ENCODE measurements at places on chromosomes 2 and 18.

DNA sequence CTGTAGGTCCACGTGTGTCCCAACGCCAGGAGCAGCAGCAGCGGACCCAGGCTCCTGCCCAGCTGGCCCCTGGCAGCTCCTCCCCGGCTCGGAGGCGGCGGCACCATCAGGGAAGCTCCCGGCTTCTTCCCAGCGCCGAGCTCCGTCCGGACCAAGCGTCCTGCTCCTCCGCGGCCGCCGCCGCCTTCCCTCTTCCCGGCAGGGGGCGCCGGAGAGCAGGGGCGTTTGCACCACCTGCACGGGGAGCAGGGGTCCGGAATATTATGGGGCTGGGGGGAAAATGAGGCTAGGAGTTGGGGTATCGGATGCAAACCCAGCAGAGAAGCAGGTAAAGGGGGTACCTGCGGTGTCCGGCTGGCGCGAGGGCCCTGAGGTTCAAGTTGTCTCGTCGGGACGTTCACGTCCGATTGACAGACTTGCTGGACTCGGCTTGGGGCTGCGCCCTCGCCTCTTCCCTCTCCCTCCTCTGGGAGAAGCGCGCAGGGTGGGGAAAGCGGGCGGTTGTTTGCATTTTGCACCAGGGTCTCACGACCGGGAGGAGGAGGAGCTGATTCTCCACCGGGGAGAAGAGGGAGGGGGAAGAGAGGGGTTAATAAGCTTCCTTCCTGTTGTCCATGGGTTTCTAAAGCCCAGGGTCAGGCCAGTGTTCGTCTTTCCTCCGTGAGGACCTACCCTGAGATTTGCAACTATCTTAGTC, at the start of gene CCBE1:
CCBE1 (minus strand) TSS at position 188 of the 697 bp plus-strand sequence.
- no peak for DNase-seq

DNA sequence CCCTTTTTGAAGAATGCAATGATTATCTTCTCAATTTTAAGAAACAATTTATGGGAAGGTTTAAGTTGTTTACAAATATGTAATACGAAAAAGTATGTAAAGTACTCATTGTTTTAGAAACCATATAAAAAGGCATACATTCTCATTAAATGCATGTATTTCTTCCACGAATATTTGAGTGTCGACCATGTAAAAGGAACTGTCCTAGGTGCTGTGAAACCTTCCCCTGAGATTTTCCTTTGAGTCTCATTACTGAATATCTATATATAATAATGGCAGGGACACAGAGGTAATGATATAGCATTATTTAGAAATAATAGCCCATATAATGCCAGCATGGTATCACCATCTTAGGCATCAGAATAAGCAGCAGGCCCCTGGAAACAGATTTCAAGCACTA, 239.3 kb downstream of the ERBB4 start:
- DNase-seq: no peak

DNA sequence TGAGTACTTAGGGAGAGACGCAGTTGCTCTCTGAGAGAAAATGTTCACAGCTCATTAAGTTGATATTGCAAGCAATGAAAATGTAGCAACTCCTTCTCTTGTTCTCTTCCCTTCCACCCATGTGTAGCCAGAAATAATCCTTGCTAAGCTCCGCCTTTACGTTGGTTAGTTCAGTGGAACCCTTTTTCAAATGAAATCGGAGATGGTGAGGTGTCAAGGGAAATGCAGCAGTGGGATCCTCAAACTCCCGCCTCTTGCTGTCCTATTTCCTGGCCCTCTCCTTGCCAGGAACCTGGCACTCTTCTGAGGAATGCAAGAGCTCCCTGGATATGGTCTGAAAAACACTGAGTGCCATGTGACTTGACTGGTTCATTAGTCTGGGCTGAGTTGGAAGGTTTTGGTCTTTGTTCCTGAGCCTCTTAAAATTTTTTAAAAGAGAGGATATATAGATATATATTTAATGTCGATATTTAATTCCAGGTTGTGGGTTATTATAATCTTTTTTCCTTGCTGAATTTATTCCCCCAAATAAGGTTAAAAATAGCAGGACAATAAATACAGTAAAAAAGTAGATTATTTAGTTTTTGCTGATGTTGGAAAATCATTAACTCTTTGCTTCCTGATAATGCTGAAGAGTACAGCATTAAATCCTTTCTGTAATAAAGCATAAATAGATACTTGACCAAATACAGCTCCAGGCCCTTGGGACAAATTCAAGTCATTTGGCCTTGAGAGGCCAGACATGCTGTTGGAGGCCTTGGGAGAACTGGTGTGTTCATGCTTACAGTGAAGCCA, 116.2 kb downstream of the EML6 start:
- DNase-seq: no peak

- DNase-seq: no peak
These were observed 557.3 kb upstream of the SALL3 start for GRCh38 chr18:78422336-78422735.

- DNase-seq: no peak
These were observed 101.3 kb downstream of the PID1 start for GRCh38 chr2:229169751-229170150.

- DNase-seq: no peak
These were observed 162.3 kb downstream of the ARHGAP28 start for GRCh38 chr18:6891788-6892187.

GRCh38 chr18:58536534-58537271, 92.2 kb downstream of the ALPK2 start:
- DNase-seq: no peak

DNA sequence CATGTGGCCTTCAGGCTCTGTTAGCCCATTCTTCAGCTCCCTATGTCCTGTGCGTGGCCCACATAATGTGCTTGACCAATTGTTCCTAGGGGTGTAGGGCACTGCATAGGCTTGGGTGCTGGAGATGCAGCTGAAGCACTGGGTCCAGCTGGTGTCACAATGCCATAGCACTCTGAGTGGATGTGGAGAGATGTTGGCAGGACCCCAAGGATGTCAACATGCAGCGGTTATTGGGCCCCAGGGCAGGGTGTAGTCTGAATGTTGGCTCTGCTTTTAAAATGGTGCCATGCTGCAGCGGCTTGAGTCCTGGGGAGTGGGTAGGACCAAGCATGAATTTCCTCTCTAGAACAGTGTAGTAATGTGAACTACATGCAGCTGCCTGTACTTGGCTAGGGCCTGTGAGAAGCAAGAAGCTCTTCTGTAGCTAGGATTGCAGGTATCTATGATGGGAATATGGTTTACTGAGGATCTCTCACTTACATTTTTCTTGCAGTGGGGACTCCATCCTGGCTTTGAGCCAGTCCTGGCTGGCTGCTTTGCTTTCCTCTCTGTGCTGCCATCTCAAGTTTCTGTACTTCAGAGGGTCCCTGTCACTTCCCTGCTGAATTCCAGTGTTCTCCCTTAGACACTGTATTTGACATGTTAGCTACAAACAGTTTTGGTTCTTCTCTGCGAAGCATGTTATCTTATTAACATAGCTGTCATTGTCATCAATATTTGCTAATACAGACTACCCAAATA, 148.4 kb downstream of the CSRNP3 start:
- no peak for DNase-seq

- no peak for DNase-seq
These were observed 344.9 kb upstream of the SLC14A2 start for GRCh38 chr18:45270289-45270771.

- no peak for DNase-seq
These were observed 18.5 kb downstream of the PMAIP1 start for GRCh38 chr18:59918320-59918755.

GRCh38 chr18:74081966-74082741, 65.5 kb downstream of the FBXO15 start:
- DNase-seq: peak; percentile 35

- DNase-seq: no peak
These were observed 34.1 kb downstream of the FBXO48 start for GRCh38 chr2:68432696-68433658.

DNA sequence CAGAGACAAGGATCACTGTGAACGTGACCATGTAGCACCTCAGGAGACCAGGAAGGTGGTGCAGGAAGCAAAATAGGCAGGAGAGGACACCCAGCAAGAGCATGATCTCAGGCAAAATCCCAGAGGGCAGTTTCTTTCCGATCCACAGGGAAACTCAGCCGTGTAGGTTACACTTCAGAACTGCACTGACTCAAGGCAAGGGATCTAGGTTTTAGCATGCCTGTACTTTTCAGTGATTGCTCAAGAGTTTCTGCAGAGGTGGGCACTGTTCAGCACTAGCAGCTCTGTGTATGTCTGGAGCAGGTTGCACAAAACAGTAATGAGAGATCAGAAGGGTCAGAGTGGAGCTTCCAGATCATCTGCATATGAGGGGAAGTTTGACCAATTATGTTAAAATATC, 116.7 kb upstream of the RNF152 start:
- DNase-seq: no peak

DNA sequence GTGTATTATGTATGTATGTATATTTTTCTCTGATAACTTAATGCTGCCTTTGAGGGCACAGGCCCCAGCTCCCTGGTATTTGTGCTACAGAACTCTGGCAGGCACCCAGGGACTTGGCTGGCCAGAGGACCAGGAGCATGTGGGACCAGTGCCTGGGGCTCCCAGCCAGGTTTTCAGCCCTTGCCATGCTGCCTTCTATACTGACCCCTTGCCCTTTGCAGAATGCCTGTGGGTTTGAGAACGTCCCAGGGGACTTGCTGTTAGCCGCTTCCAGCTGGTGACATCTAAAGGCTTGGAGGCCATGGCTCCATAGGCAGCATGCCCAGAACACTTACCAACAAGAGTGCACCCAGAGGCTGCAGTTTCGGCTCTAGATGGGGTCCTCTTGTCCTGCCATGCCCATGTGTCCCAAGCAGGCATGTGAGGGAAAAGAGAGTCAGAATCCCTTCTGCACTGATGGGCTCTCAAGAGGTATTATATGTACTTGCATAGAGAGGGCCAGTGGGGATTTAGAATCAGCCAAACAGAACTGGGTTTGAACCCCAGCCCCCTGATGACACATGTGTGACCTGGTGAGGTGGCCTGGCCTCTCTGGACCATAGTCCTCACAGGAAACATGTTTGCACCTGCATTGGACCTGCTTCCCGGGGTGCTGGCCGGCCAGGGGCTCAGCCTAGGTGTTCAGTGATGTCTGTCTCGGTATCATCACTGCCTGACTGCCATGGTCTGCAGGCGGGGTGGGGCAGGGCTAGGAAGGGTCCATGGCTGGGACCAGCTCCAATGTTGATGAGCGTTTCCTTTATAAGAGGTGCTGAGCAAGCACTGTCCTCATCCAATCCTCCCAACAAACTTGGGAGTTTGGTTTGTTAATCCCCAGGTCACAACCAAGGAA, 119.2 kb upstream of the FHL2 start:
- DNase-seq: no peak

DNA sequence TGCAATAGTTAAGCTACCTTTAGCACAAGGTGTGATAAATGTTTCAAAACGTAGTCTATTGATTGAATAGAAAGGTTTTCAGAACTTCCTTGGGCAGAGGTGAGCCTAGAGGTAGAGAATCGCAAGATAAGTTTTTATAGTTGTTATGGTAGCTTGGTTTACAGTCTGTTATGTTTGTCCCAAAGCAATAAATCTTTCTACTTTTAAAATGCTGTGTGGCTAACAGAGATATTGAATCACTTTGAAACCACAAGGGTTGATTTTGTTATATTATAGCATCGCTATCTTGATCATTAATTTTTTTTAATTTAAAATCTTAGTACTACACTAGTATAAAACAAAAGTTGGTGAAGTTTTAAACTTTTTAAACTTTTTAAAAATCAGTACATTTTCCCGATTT, 126.7 kb downstream of the TMEM182 start:
- DNase-seq: no peak

GRCh38 chr2:127039387-127040031, 67.4 kb downstream of the BIN1 start:
- DNase-seq: no peak

GRCh38 chr2:42918041-42918440, 125.7 kb upstream of the HAAO start:
- no peak for DNase-seq

DNA sequence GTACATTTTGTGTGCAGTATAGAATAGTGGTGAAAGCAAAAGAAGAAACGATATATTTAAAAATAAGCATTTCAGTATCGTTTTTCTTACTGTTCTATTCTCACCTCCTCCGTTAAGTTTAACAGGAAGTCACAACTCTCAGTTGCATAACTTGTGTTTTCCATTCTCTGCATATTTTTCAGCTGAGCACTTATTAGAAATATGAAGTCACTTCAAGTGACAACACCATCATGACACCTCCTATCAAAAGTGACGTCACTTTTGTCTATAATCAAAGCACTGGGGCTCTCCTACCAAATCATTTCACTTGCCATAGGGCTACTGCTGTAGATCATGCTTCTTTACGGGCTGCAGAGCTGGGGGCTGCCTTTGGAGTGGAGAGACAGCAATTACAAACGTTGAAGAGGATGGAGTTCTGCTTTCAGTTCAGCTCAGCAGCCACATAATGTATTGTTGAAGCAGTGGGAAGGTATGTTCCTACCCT, 36.3 kb downstream of the STAT4 start:
- DNase-seq: no peak

DNA sequence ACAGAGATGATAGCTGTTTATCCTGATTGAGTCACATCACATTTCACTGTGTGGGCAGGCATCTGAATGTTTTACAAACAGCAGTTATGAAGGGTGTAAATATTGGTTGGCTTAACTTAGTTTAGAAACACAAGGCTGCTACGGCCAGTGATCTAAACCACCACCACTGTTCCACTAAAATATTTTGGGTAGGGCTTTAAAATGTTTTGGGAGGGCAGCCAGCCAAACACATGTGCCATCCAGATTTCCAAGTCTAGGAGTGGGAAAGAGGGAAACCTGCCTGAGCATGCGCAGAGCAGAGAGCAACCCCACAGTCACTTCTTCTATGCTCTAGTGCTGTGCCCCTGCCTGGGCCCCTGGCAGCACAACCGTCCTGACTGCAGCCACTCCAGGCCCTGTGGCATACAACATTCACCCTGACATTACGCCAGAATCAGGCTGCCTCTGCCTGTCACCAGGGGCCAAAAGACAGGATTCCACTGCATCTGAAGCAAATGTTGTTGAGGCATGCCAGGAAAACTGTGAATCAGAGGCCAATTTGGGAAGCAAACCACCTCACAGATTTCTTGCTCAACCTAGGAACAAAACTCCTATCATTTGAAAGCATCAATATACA, 74.8 kb upstream of the COL5A2 start:
- no peak for DNase-seq

GRCh38 chr2:229429589-229429988, 158.5 kb upstream of the PID1 start:
- DNase-seq: no peak

DNA sequence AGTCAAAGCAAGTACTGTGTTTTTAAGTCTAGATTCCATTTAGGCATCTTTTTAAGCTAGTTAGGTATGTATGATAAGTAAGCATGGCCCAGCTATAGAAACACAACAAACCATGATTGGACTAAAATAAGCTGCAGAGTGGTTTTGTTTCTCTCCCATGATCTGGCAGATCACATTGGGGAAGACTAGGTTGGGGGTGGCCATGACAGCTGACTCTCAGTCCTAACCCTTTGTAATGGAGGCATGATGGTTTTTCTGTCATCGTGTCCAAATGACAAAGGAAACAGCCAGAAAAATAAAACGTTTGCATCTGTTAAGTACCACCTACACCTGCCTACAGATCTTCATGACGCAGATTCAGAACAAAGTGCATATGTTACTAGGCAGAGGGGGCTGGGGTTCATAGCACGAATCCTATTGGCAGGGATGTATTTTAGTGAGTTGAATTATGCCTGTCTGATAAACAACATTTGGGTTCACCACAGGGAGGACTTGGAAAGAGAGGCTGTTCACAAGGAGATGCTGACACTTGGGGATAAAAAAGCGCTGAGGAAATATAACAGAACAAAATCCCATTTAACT, 33.8 kb upstream of the GALNT5 start:
- DNase-seq: no peak

GRCh38 chr18:78099979-78100588, 850.4 kb downstream of the GALR1 start:
- no peak for DNase-seq

All from stimulated activated CD4-positive, alpha-beta T cell treated with anti-CD3 and anti-CD28 coated beads, Interleukin-15, amount 100 ng/mL, for 1 hour (primary cell).